ENCODE measurements at places on chromosomes 12 and 14. TPM values are rescaled to one million over a fixed set of nuclear protein-coding genes. Genes with fewer than 3 reads are reported as not detected.

Gene GNG2
- 10.3 TPM for total RNA-seq

Gene KCNH3
- total RNA-seq: 0.30 TPM

Gene PSMA6
- total RNA-seq: 185 TPM

Gene DHH
- total RNA-seq: 0.52 TPM

Gene MSRB3
- total RNA-seq: 150 TPM

Gene TESPA1
- total RNA-seq: 0.55 TPM

Gene MYF5
- total RNA-seq: not detected

Gene TEX52
- total RNA-seq: not detected

Gene RBM19
- 19.8 TPM for total RNA-seq

Gene SALL2
- total RNA-seq: 4.2 TPM

Gene SRRM4
- total RNA-seq: 0.42 TPM

Gene MYF6
- total RNA-seq: not detected
